DMS79 treated with DMSO at 0.1 percent for 48 hours (cell line): ENCODE measurements at places on chromosomes 5 and 9.

- no peak for DNase-seq
Observed at GRCh38 chr5:136205941-136206340, 13.0 kb upstream of the SMIM32 start.

DNA sequence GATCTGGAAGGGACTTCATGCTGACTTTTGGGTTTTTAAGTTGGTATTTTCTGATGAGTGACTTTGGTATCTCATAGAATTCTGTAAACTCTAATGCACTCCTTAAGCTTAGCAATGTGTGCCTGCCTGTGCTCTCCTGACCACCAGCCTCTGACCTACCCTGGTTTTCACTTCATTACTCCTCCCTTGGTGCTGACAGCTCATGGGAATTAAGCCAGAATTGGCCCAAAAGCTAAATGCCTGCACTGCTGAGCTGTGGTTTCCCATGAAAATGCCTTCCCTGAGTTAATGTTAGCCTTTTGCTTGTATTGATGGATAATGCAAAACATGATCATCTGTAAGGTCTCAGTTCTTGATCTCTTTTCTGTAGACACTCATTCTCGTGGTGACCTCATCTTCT, 308.0 kb downstream of the DOCK8 start:
- DNase-seq: no peak

- DNase-seq: no peak
Observed at GRCh38 chr9:88460587-88461332, 72.5 kb downstream of the SPIN1 start.

GRCh38 chr9:87581513-87581912, 83.8 kb downstream of the DAPK1 start:
- no peak for DNase-seq

GRCh38 chr9:90999425-91000397, 198.1 kb downstream of the SYK start:
- DNase-seq: peak; percentile 19

DNA sequence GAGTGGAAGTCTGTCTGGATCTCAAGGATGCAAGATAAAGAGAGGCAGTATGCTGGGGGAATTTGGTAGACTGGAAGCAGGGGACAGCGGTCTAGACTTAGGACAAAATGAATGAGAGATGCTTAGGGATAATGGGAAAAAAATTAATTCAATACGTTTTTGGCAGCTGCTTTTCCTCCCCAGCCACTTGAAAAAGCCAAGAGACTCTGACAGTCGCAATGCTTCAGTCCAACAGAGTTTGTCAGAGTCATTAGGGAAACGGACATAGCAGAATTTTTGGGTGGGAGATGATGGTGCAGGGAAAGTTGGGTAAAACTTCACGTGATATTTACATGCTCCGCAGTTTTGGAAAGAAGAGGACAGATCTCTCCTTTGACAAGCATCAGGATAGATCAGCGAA, 129.7 kb downstream of the GOLPH3 start:
- no peak for DNase-seq

GRCh38 chr5:68196876-68197275, 18.7 kb upstream of the PIK3R1 start:
- no peak for DNase-seq

- no peak for DNase-seq
Observed at GRCh38 chr5:181217803-181218062, 5.3 kb upstream of the TRIM41 start.

DNA sequence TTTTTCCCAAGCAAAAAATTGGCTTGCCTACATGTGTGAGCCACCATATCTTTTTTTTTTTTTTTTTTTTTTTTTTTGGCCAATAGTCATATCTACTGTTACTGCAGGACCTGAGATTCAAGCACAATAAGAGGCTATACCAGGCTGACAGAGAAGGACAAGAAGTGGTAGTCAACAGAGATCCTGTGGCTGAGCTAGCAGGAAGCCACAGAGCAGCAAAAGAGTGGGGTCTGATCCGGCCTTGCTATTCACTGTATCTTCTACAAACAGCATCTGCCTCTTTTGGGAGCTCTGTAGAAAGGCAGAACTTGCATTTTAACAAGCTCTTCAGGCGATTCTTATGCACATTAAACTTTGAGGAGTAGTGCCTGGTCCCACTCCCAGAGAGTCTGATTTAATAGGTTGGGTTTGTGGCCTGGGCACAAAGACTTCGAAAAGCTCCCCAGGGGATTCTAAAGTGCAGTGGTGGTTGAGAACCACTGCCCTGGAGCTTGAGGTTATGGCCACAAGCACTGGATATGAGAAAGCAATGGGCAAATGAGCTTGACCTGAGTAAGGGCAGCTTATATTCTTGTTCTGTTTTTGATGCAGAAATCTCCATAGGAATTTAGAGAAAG, 162.8 kb downstream of the PIK3R1 start:
- peak; percentile 33 for DNase-seq
